ENCODE measurements at places on chromosomes 6 and 20.

DNA sequence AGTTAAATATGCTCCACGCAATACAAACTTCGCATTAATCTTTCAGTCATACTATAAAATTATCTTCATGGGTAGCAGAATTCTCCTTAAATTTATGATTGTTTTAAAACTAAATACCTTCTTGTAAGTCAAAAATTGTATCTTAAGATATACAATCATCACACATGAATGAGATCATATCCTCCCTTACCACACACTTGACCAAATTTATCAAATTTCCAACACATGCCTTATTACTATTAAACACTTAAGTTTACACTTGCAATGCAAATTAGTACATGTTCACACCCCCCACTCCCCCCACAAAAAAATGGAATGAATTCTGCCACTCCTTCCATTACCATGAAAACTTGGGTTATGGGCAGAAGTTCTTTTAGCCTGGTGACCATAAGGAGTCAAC lies 13.8 kb downstream of the RANBP9 start:
- no peak for DNase-seq

DNA sequence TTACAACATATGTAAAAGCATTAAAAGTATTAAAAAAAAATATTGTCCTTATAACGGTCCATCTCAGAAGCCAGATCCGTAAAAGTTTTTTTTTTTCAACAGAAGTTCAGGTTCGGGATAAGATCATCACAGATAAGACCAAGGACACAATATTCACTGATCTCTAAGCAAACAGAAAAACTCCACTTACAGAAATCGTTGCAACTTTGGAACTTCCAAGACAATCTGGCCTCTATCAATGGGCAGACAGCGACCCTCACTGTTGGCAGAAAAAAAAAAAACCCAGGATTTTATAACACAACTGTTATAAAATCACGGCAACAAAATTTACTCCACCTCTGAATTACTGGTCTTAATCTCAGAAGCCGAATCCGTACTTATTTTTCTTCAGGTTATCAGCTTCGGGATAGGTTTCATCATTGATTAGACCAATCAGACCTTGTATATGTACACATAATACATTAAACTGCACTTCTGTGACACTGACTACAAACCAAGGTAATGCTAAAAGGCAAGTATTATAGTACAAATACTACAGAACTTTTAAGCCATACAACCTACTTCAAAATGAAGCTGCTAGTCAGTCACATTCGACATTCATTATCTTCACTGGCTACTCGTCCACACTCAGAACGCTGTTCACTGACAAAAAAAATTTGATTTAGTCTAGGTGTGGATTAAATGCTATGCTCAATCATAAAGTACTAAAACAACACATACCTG lies 34.7 kb upstream of the SYNCRIP start:
- peak; percentile 56 for DNase-seq

GRCh38 chr20:5570452-5570851 lies 179.7 kb upstream of the SHLD1 start:
- peak; percentile 65 for DNase-seq

DNA sequence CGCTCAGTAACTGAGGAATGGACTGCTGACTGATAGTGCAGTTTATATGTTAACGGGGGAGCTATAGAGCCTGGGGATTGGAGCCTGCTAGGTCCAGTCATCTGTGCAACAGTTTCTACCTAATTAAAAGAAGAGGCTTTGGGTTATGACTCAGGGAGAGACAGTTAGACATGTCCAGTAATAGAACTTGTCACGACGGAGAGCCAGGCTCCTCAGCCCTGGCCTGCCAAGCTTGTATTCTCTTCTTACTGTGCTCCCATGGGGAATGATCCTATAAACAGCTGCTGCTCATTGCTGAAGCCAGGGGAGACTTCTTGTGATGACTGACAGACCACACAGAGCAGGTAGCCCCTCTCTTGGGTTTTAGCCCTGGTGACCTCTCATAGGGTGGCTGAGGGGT lies 69.3 kb downstream of the SYNJ2 start:
- DNase-seq, result no peak

DNA sequence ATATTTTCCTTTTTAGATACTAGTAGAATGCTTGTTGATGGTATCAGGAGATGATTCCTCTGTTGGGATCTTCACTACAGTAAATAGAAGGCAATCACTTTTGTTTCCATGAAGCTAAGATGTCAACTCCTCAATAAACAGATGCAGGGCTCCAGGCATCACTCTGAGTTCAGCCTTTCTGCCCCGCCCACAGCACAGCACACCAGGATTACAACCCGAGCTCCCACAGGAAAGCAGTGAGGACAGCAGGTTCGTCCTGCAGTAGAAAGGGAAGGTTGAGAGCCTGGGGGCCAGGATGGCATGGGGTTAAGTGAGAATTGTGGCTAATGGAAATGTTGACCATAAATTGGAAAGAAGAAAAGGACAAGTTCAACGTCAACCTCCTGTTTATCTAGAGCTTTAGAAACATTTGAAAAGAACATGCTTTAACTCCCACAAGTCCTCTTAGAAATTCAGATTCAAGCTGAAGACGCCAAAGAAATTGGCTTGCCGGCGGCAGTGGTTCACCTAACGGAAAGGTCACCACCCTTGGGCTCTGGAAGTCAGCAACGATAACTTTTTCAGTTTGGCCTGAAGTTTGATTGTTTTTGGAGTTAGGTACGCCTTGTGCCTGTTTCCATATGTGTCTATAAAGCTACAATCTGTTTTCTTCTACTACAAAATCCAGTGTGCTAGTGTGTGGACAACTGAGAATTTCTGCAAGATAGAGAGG lies 144.4 kb upstream of the PDE10A start:
- DNase-seq, result no peak

DNA sequence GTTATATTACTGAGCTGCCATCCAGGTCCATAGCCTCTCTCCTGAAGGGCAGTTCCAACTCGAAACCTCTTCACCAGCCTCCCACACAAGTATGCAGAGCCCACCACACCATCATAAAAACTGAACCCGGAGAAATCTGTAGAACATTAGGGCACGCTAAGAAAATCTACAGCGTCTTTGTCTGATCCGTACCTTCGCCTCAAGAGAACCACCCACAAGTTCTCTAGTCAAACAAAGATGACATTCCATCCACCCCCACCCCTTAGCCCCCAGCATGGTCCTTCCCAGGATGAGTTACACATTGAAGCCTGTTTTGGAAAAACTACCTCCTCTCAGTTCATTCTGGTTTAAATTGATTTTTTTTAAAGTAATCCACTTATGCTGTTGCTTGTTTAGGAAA lies 219.7 kb downstream of the ZMYND8 start:
- DNase-seq, result no peak

DNA sequence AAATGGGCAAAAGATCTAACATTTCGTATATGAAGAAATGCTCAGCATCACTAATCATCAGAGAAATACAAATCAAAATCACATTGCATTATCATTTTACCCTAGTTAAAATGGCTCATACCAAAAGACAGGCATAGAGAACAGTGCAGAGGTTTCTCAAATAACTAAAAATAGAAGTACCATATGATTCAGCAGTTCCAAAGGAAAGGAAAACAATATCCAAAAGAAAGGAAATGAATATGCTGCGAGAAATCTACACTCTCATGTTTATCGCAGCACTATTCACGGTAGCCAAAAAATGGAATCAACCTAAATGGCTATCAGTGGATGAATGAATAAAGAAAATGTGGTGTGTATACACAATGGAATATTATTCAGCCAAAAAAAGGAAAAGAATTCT lies 63.5 kb downstream of the VTA1 start:
- DNase-seq, result no peak

GRCh38 chr20:40081653-40082052 lies 607.4 kb downstream of the MAFB start:
- DNase-seq, result no peak

DNA sequence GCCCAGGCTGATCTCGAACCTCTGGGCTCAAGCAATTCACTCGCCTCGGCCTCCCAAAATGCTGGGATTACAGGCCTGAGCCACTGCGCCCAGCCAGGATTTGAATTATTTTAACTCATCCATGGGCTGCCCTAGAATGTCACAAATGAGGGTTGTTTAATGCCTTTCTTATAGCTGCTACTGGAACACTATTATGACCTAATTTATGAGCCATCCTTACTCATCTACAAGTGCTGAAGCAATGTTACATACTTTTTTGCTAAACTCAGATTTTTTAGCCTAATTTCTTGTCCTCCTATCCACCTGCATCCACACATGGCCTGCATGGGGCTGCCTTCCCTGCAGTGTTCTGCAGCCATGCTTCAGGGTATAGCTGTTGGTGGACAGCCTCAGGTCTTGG lies 59.9 kb downstream of the RTN4IP1 start:
- no peak for DNase-seq

- no peak for DNase-seq
Observed at GRCh38 chr20:64222291-64222735, 33.2 kb upstream of the PCMTD2 start.

GRCh38 chr20:59192533-59192896 lies 28.9 kb downstream of the ZNF831 start:
- no peak for DNase-seq

- no peak for DNase-seq
Observed at GRCh38 chr6:118739696-118740353, 88.4 kb upstream of the CEP85L start.

GRCh38 chr6:22053391-22053997 lies 243.3 kb downstream of the PRL start:
- DNase-seq, result no peak

GRCh38 chr6:41724228-41724580 lies 11.2 kb downstream of the TFEB start:
- DNase-seq, result peak; percentile 11

GRCh38 chr6:14110001-14110818 lies 7.4 kb upstream of the CD83 start:
- DNase-seq, result no peak

- no peak for DNase-seq
Observed at GRCh38 chr6:51107769-51108203, 289.1 kb downstream of the TFAP2B start.

- no peak for DNase-seq
Observed at GRCh38 chr6:168015009-168015408, 17.5 kb downstream of the KIF25 start.

- no peak for DNase-seq
Observed at GRCh38 chr20:19314621-19315020, 102.2 kb downstream of the SLC24A3 start.

- DNase-seq, result no peak
Observed at GRCh38 chr6:11042750-11043377, 1.2 kb downstream of the ELOVL2 start.
